ENCODE measurements at places on chromosomes 12 and 14. TPM values are rescaled to one million over a fixed set of nuclear protein-coding genes. Genes with fewer than 3 reads are reported as not detected.
A peak's percentile ranks its signal among the peaks of the same experiment; 100 is the strongest.

DNA sequence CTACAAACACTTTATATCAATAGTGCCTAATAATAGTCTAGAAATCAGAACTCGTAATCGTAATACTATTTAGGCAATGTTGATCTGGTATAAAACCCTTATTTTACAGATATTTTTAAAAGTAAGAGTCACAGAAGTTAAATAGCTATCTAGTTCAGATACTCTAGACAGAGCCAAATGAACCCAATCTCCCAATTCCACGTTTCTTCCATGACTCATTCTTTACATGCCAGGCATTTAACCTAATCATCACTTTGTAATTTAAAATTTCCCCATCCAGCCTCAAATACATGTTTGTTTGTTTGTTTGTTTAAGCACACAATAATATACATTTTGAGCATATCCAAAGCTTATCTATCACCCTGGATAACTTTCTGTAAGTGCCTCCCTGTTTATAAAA is 36.4 kb upstream of the GARIN6 start:
- no peaks in the 10 kb centered on the region for H3K27me3 ChIP-seq
- H3K4me1 ChIP-seq, result no peaks in the 10 kb centered on the region
- no peak for DNase-seq
- H3K36me3 ChIP-seq, result no peaks in the 10 kb centered on the region
- no peak overlapping the region for H3K27ac ChIP-seq

GRCh38 chr14:71193663-71194062 is 286.4 kb downstream of the PCNX1 start:
- no peaks in the 10 kb centered on the region for H3K4me1 ChIP-seq
- H3K27ac ChIP-seq, result no peak overlapping the region
- DNase-seq, result no peak
- no peaks in the 10 kb centered on the region for H3K27me3 ChIP-seq
- no peak overlapping the region for H3K4me3 ChIP-seq

GRCh38 chr12:122058549-122059149 is 19.9 kb upstream of the MLXIP start:
- H3K36me3 ChIP-seq, result peaks cover 51% of the 10 kb centered on the region
- no peak overlapping the region for H3K27ac ChIP-seq
- DNase-seq, result no peak
- H3K4me1 ChIP-seq, result no peaks in the 10 kb centered on the region

DNA sequence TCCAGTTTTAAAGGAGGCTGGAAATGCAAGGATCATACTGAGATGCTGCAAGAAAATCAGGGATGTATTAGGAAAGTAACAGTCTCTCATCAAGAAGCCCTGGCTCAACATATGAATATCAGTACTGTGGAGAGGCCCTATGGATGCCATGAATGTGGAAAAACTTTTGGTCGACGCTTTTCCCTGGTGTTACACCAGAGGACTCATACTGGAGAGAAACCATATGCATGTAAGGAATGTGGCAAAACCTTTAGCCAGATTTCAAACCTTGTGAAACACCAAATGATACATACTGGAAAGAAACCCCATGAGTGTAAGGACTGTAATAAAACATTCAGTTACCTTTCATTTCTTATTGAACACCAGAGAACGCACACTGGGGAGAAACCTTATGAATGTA is 24.5 kb downstream of the ZNF891 start:
- no peak overlapping the region for H3K27ac ChIP-seq
- no peaks in the 10 kb centered on the region for H3K27me3 ChIP-seq
- DNase-seq, result no peak
- H3K4me3 ChIP-seq, result no peak overlapping the region

DNA sequence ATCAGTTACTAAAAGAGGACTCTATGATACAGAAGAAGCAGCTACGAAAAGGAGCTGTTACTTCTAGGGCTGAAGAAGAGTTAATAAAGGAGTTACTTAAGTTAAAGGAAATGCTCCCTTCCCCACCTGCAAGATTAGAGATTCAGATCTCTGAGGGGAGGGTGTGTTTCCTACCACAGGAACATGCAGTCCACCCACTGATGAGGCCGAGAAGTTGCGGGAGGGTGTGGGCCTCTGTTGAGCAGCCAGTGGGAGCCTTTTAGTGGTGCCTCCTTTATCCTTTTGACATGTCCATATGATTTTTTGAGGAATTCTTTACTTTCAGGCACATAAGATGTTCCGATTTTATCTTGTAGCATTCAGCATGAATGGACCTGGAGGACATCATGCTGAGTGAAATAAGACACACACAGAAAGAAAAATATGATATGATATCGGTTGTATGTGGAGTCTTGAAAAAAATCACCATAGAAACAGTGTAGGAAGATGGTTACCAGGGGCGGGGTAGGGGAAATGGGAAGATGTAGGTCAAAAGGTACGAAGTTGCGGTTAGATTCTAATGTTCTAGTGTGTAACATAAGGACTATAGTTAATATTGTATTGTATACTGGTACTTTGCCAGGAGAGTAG is 4.4 kb upstream of the M6PR start:
- no peak overlapping the region for H3K4me3 ChIP-seq
- H3K27me3 ChIP-seq, result no peaks in the 10 kb centered on the region
- no peak for DNase-seq
- peaks cover 16% of the 10 kb centered on the region for H3K36me3 ChIP-seq
- H3K4me1 ChIP-seq, result peaks cover 6% of the 10 kb centered on the region
- H3K27ac ChIP-seq, result no peak overlapping the region

DNA sequence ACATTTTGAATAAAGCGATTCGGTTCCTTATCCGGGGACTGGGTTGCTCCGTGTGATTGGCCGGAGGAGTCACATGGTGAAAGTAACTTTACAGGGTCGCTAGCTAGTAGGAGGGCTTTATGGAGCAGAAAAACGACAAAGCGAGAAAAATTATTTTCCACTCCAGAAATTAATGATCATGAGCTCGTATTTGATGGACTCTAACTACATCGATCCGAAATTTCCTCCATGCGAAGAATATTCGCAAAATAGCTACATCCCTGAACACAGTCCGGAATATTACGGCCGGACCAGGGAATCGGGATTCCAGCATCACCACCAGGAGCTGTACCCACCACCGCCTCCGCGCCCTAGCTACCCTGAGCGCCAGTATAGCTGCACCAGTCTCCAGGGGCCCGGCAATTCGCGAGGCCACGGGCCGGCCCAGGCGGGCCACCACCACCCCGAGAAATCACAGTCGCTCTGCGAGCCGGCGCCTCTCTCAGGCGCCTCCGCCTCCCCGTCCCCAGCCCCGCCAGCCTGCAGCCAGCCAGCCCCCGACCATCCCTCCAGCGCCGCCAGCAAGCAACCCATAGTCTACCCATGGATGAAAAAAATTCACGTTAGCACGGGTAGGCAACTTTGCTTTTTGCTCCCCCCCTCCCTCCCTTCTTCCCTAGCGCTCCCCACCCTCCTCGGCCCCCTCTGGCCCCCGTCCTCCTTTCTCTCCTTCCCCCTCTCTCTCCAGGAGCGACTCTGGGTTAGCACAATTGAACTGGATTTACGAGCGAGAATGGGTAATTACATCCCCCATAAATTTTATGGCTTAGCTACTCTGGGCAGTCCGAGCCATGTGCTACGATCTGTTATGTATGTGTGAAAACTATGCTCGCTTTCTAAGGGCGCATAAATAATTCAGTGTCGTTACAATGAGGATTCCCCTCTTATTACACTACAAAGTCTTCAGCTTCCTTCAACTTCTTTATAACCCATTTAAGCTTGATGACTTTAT is at the start of gene HOXC4:
HOXC4 (plus strand) TSS at position 85 of the 991 bp plus-strand sequence; CDS start at position 173, 88 bp downstream.
- peak within 1 kb of the TSS; percentile 72 for H3K27ac ChIP-seq
- H3K36me3 ChIP-seq, result no peaks in the 10 kb centered on the region
- H3K27me3 ChIP-seq, result no peaks in the 10 kb centered on the region
- no peaks in the 10 kb centered on the region for H3K4me1 ChIP-seq
- DNase-seq, result no peak

DNA sequence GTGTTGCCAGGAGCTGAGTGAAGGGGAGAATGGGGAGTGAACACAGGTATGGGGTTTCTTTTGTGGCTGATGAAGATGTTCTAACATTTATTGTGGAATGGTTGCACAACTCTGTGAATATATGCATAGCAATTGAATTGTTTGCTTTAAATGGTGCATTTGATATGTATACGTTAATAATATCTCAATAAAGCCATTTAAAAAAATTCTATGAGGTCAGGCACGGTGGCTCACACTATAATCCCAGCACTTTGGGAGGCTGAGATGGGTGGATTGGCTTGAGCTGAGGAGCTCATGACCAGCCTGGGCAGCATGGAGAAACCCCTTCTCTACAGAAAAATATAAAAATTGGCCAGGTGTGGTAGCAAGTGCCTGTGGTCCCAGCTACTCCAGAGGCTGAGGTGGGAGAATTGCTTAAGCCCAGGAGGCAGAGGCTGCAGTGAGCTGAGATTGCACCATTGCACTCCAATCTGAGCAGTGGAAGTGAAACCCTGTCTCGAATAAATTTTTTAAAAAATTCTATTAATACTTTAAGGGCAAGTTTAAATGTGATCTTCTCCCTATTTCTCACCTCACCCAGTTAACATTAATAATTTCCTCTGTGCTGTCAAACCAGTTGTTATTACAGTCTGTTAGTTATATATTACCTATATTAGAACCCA is 65.3 kb downstream of the DENND5B start:
- H3K36me3 ChIP-seq, result no peaks in the 10 kb centered on the region
- H3K4me3 ChIP-seq, result no peak overlapping the region
- DNase-seq, result no peak
- no peaks in the 10 kb centered on the region for H3K27me3 ChIP-seq
- H3K27ac ChIP-seq, result no peak overlapping the region

DNA sequence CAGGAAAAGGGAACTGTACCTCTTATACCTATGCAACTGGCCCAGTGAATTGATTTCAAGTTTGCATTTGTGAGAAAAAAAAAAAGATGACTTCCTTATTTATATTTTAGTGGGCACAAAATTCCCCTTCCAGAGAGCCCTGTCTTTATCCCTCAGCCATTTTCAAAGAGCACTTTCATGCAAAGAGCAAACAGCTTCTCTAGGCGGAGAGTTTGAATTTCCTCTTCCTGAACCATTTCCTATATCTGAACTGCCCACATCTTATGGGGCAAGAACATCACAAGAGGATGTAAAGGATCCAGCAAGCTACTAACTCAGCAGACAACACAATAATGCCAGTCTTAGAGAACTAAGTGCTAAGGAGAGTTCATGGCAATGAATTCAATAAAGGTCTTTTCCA is 22.3 kb upstream of the PLXNC1 start:
- no peak overlapping the region for H3K27ac ChIP-seq
- no peaks in the 10 kb centered on the region for H3K36me3 ChIP-seq
- DNase-seq, result no peak
- H3K27me3 ChIP-seq, result no peaks in the 10 kb centered on the region

GRCh38 chr12:131096681-131097181 is 143.0 kb downstream of the ADGRD1 start:
- H3K4me1 ChIP-seq, result no peaks in the 10 kb centered on the region
- peak; percentile 5 for DNase-seq
- H3K36me3 ChIP-seq, result no peaks in the 10 kb centered on the region
- H3K27me3 ChIP-seq, result no peaks in the 10 kb centered on the region
- peak overlapping the region; percentile 34 for H3K27ac ChIP-seq
- no peak overlapping the region for H3K4me3 ChIP-seq

DNA sequence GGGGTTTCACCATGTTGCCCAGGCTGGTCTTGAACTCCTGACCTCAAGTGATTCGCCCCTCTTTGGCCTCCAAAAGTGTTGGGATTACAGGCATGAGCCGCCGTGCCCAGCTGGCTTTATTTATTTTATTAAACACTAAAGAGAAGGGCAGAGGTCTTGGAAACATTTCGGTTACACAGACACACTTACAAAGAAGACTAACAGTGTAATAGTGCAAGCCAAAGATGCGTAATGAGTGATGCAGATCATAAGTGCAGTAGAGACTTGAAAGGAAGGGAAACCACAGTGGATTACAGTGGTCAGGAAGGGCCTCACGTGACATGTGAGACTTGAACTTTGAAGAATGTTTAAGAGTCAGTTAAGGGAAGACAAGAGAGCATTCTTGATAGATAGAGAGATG is 33.9 kb upstream of the CDK17 start:
- H3K4me3 ChIP-seq, result no peak overlapping the region
- no peaks in the 10 kb centered on the region for H3K27me3 ChIP-seq
- H3K27ac ChIP-seq, result no peak overlapping the region
- no peaks in the 10 kb centered on the region for H3K4me1 ChIP-seq
- no peak for DNase-seq

DNA sequence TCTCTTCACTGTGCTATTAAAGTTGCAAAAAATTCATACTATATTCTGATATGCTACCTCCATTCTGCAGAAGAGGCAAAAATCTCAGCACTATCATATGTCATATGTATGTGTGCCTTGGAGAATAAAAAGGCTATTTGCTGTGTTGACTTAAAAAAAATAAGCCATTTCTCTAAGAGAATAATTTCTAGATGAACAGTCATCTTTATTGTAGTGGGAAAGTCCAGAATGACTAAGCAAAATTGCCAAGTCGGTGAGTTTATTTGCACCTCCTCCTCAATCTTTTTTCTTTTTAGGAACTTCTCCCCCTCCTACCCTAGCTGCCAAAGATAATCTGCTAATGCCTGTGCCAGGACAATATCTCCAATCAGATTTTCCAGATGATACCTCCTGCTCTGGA is 353.8 kb upstream of the FAR2 start:
- H3K4me1 ChIP-seq, result no peaks in the 10 kb centered on the region
- H3K27ac ChIP-seq, result no peak overlapping the region
- no peak for DNase-seq
- H3K4me3 ChIP-seq, result no peak overlapping the region
- H3K27me3 ChIP-seq, result no peaks in the 10 kb centered on the region

DNA sequence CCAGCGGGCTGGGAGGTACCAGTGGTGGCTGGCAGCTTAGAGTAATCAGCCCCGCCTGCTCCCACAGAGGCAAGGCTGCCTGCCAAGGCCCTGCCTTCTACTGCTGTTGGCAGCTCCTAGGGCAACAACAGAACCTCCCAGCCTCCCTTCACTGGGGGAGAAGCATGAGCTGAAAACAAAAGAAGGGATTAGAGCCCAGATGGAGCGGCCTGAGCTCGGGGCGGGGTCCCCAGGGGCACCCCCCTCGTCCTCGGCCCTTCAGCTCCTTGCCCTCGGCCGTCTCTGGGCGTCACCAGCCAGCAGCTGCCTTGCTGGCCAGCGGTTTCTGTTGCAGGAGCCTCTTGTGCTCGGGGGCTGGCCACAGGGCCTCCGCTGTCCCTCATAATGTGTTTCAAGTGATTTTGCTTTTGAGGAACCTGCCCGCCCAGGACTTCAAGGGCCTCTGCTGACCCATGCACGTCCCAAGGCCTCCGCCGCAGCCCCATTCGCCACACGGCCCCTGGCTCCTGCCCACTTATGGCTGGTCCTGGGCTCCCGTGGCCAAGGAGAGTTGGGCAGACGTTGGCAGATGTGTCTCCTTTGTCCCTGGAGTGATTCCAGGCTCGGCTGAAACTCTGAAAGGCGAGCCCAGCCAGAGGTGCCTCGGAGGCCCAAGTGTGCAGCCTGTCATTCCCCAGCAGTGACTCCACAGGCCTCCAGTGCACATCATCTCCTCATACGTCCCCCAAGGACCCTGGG is 49.7 kb downstream of the PSMA6 start:
- H3K27ac ChIP-seq, result peak overlapping the region; percentile 96
- no peaks in the 10 kb centered on the region for H3K27me3 ChIP-seq
- no peaks in the 10 kb centered on the region for H3K36me3 ChIP-seq
- H3K4me3 ChIP-seq, result peak overlapping the region; percentile 13
- H3K4me1 ChIP-seq, result peaks cover 57% of the 10 kb centered on the region

The LBHD2 gene
- total RNA-seq, result not detected

The KLRK1 gene
- total RNA-seq, result 2.9 TPM

The TEX22 gene
- 1.3 TPM for total RNA-seq

The TNFRSF1A gene
- 279 TPM for total RNA-seq
